ENCODE measurements at places on chromosomes 11 and 22.
A peak's percentile ranks its signal among the peaks of the same experiment; 100 is the strongest.

GRCh38 chr22:24159650-24160049 is 21.6 kb upstream of the SUSD2 start:
- no peak for DNase-seq

DNA sequence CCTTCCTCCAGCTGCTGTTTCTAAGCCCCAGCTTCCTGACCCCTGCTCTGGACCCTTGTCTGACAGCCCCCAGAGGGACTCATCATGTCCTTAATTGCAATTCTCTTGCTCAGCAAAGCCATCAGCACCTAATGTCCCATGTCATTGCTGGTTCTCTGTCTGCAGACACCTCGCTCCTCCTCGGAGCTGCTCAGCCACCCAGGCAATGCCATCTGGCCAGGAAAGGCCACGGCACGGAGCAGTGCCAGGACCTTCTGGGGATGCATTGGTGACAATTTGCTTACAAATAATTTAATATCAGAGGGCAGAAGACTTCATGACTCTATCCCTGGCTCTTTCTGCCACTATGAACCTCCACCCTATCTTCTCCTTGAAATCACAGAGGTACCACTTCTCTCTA is 107.0 kb upstream of the THY1 start:
- DNase-seq: no peak

- no peak for DNase-seq
Measured at GRCh38 chr11:30435488-30435887, 112.6 kb downstream of the ARL14EP start.

- no peak for DNase-seq
Measured at GRCh38 chr11:114719562-114719961, 41.2 kb downstream of the NXPE2 start.

DNA sequence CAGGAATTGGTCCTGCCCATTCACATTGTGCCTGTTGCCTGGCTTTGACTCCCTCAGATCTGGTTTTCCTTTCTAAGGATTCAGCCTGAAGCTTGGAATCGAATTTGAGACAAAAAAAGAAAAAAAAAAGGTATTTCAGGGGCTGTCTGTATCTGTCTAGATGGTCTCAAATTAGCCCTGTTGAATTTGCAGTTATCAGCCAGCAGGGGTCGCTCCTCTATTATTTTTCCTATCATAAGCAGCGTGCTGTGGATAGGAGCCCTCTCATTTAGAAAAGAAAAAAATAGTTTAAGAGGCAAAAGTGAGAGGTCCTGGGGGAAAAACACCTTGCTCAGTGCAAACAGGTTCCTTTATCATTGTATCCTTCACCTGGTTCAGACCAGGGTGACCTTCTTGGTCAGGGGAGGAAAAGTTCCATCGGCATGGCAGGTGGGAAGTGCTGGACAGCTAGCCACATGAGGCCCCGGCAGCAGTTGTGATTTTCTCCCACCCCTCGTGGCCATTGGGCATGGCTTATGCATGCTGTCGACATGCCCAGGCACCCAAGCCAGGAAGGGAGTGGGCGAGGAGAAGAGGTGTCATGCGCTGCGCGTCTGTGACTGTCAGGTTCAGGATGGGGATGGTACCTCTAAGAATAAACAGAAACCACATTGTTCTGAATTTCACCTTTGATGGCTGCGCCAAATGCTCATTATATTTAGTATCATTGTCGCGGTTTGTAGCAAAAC is 13.1 kb downstream of the OR5AK2 start:
- DNase-seq: no peak

GRCh38 chr11:107733518-107733917 is 21.7 kb upstream of the SLN start:
- no peak for DNase-seq

DNA sequence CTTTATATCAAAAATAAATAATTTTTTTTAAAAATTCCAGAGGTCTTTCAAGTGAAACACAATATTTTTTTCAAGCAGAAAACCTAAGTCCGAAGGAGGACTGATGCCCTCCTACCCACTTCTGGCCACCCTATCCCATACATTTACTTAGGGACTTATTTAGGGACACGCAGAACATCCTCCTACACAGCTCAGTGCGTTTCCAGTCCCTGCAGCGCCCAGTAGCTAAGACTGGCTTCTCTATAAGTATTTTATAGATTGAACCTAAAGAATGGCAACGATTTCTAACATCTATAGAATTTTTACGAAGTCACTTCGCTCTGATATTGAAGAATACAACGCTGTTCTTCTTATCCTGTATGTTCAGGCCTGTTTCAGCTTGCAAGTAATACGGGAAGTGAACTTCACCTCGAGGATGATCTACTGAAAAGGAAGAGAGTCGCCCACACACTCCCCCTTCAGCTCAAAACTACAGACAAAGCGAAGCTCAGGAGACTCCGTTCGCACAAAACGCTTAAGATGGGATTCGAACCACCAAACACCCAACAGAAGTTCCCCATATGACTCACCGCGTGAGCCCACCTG is 328 bp downstream of the CHEK2 start:
- DNase-seq: no peak

DNA sequence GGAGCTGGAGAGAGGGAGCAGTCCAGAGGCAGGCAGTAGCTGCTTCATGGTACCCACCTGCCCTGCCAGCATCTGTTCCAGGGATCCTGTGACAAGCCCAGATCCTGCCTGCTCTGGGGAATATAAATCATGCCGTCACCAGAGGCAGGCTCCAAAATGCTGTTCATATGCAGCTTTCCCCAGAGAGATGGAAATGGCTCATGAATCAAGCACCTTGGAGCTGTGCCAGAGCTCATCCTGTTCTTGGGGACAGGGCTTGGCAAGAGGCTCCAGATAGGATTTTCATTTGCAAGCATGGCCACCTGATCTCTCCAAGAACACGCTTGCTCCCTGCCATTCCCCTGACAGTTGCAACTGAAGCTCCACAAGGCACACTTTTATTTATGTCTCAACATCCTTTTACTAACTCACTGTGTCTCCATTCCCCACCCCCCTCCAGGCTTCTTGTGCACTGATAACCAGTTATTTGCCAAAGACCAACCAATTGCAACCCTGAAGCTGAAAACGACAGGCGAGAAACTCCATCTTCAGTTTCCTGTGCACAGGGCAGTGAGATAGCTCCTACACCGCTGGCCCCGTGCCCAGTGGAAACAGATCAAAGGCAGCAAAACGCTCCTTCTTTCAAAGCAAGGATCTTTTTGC is 115.8 kb upstream of the PITPNB start:
- DNase-seq: peak; percentile 90

GRCh38 chr11:64604458-64605243 is 13.6 kb downstream of the SLC22A12 start:
- no peak for DNase-seq

DNA sequence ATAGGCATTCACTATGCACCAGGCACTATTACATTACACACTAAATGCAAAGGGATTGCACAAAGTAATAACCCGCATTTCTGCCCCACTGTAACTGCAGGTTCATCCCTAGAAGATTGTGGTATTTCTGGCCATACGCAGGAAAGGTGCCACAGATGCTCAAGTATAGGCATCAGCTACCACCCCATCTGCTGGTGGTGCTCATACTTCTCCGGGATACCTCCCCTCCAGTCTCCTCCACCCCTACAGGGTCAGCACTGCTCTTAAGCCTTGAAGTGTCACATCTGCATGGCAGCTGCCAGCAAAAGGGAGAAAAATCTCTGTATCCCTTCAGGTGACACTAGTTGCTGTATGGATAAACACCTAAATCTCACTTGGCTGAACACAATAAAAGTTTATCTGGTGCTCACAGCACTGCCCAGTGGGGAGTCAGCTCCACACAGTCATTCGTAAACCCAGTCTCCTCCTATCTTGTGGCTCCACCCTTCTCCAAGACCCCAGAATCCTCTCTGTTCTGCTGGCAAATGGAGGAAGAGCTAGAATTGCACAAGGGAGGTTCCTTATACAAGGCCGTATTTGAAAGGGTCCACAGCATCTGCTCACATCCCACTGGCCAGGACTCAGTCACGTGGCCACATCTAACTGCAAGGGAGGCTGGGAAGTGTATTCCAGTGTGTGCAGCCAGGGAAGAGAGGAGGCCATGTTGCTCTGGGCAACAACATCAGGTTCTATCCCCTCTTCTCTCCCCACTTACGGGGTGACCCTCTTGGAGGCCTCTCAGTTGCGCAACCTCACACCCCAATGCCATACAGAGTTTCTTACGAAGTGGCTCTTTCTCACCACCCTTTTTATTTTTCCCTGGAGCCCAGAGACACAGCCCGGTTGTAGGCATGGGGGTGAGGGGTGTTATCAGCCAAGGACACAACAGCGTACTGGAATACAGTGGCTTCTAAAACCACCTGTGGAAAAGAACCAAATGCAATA is 114.7 kb downstream of the BUD13 start:
- DNase-seq: no peak

DNA sequence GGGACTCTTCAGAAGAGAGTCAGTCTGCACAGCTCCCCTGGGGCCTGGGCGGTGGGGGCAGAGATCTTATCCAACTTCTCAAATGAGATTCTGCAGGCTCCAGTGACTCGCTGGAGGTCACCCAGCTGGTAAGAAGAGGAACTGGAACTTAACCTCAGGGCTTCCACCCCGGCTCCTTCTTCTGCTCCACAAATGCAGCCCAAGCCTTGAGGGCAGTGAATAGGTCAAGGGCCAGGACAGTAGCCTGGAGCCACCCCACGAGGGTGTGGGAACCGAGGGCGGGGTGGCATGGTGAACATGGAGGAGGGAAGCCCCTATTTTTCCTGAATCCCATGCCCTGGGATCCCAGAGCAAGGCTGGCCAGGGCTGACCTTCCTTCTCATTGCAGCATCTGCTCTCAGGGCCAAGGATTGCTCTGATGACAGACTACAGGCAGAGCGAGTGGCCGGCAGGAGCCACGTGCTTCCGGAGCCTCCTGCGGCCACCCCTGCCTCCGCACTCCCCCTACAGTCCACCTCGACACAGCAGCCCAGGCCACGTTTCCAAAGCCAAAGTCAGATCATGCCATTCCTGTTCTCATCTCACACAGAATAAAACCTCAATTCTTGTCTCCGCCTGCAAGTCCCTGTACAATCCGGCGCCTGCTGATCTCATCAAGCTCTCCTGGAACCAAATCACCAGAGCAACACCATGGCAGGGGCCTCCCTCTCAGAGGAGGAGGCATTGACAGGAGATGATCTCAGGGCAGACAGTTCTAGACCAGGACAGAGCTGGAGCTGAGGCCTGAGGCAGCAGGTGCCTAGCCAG is 21.1 kb upstream of the UPK3A start:
- peak; percentile 82 for DNase-seq

DNA sequence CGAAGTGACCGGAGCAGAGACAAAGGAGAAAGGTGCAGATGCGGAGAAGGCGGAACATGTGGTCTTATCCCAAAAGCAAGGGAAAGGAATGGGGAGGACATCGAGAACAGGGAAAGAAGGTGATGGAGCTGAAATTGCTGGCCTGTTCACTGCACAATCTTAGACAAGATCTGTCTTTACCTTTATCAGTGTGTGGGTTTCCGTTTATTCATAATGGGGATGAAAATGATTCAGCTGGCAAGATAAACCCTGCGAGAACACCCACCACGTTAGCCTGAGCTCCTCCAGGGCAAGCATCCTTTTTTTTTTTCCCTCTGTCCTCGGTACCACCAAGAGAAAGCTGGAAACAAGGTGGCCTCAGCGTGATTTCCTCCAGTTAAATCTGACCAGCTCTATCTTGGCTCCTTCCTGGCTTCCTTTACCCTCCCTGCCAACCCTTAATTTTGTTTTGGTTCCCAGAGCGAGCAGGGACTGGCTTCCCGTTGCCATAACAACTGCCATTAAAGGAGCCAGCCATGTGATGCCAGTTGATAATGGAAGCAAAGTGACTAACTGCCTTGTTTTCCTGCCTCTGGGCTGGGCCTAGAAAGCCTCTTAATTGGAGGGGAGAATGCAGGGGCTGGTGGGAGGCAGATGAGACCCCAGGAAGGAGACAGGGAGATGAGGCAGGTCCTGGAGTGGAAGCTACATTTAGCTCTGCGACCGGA is 4.2 kb downstream of the SGSM1 start:
- no peak for DNase-seq

DNA sequence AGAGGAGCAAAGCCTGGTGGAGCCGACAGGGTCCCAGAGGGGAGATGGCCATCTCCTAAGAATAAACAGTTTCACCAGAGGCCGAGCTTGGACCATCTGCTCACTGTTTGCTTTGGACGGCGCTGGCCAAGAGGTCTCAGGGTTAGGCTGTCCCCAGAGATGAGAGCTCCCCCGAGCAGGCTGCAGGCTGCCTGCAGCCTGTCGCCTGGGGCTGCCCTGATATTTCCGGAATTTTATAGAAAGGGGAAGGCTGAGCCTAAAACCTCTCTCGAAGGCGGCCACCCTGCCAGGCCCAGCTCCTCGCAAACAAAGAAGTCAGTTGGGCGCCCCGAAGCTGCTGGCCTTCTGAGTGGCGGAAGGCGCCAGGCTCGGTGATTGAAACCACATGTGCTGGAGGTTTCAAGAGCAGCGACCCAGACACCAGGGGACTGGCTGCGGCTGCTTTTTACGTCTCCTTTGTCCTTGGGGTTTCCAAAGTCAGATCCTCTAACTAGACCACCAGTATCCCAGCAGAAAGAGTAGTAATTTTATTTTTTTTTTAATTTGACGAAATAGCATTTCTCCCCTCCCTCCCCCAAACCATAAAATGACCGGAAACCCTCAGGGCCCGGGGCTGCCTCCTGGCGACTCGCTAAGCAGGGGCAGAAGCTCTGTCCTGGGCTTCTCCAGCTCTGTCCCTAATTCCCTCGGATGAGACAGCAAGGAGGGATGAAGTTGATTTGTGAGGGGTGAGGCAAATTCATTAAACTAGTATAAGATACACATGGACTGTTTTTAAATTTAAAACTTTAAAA is 57.4 kb downstream of the CLMP start:
- peak; percentile 87 for DNase-seq

- no peak for DNase-seq
Measured at GRCh38 chr11:13339195-13340153, 61.9 kb downstream of the BMAL1 start.

GRCh38 chr11:29159552-29160465 is 857.0 kb downstream of the KCNA4 start:
- DNase-seq: peak; percentile 18

GRCh38 chr11:113638376-113638775 is 67.7 kb downstream of the TMPRSS5 start:
- DNase-seq: no peak

DNA sequence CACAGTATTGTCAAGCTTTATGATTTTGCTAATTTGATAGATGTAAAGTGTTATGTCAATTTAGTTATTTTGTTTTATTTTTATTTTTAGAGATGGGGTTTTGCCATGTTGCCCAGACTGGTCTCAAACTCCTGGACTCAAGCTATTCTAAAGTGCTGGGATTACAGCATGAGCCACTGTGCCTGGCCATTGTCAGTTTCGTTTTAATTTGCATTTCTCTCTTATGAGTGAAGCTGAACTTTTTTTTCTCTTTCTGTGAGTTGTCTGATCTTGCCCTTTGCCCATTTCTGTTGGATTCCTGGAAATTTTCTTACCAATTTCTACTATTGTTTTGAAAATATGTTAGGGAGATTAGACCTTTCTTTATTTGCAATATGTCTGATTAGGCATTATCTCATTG is 15.5 kb downstream of the NEU3 start:
- no peak for DNase-seq

DNA sequence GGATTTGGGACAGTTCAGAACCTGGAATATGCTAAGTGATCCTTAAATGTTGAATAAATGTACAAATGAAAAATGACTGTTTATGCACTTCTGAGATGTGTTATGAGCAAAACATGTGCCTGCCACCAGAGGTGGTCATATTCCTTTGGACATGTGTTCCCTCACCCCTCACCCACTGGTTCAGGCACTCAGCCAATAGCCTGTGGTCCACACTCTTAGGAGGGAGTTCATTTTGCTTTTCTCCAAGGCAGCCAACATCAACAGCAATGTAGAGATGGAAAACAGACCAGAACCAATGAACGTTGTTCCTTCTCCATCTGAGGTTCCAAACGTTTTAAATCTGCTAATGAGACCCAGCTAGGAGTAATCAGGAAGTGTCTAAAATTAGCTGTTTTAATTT is 44.0 kb downstream of the RPUSD4 start:
- DNase-seq: no peak
